Hematopoietic multipotent progenitor cell (in vitro differentiated cells): ENCODE measurements at places on chromosomes 1 and 21. TPM values are rescaled to one million over a fixed set of nuclear protein-coding genes. Genes with fewer than 3 reads are reported as not detected.

Gene OR10R2
- total RNA-seq = not detected

DNA sequence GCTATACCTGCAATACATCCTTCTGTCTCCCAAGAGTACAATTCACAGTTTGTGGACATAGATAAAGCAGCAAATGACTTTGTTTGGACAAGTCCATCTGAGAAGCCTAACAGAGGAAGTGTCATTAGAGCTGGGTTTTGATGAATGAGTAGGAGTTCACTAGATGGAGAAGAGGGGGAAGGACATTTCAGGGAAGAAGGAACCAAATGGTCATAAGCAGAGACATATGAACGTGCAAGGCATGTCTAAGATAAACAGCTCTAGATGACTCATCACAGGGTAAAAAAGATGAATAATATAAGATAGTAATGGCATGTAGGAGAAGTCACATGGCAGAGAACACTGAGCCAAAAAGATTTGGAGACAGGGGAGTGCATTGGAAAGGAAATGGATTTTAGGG is 54.5 kb downstream of the HMGB4 start:
- no peak for DNase-seq

DNA sequence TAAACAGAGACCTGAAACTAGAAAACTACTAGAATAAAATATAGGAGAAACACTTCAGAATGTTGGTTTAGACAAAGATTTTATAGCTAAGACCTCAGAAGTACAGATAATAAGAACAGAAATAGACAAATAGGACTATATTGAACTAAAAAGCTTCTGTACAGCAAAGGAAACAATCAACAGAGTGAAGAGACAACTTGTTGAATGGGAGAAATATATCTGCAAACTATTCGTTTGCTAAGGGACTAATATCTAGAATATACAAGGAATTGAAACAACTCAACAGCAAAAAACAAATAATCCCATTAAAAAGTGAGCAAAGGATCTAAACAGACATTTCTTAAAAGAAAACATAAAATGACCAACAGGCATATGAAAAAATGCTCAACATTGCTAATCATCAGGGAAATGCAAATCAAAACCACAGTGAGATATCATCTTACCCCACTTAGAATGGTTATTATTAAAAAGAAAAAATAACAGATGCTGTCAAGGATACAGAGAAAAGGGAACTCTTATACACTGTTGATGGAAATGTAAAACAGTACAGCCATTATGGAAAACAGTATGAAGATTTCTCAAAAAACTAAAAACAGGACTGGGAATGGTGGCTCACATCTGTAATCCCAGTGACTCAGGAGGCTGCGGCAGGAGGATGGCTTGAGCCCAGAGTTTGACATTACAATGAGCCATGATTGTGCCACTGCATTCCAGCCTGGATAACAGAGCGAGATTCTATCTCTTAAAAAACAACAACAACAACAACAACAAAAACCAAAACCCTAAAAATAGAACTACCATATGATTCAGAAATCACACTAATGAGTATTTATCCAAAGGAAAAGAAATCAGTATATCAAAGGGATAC is 37.3 kb upstream of the ZSWIM5 start:
- DNase-seq = no peak

DNA sequence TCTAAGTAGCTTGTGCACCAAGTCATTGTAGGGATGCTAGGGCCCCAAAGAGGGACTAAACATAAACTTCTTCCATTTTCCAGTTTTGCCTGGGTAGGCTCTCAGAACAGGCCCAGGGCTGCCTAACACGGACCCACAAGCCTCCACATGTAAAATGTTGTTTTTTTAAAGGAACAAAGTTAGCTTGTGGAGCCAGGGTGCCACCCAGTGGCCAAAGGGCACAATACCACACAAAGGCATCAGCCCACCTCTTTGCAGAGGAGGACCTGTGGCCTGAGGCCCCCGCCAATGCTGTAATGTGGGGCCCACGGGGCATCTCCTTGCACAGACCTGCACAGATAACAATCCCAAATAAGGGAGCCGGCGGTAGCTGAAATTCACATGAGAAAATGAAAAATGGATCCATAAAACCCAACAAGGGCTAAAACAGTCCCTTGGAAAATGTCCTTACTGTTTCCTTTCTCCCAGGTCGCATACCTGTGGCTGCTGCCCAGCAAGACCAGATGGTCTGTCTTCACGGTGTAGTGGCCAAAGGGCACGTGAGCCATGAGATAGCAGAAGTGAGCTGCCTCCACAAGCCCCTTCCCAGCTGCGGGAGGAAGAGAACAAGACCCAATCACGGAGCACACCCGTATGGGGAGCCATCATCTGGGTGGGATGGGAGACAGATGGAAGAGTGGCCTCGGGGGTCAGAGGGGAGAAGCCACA is 23.8 kb downstream of the SEC16B start:
- peak; percentile 75 for DNase-seq

- DNase-seq = peak; percentile 53
These were observed 626 bp downstream of the PTP4A2 start for GRCh38 chr1:31937300-31938183.

GRCh38 chr1:72336776-72337175 is 54.4 kb upstream of the NEGR1 start:
- no peak for DNase-seq

Gene SLC30A2
- under 0.01 TPM for total RNA-seq

- no peak for DNase-seq
These were observed 755.2 kb upstream of the ADAMTS5 start for GRCh38 chr21:27722095-27722494.
